ENCODE measurements at places on chromosomes 12 and 14. TPM values are rescaled to one million over a fixed set of nuclear protein-coding genes. Genes with fewer than 3 reads are reported as not detected.
A peak's percentile ranks its signal among the peaks of the same experiment; 100 is the strongest.

DNA sequence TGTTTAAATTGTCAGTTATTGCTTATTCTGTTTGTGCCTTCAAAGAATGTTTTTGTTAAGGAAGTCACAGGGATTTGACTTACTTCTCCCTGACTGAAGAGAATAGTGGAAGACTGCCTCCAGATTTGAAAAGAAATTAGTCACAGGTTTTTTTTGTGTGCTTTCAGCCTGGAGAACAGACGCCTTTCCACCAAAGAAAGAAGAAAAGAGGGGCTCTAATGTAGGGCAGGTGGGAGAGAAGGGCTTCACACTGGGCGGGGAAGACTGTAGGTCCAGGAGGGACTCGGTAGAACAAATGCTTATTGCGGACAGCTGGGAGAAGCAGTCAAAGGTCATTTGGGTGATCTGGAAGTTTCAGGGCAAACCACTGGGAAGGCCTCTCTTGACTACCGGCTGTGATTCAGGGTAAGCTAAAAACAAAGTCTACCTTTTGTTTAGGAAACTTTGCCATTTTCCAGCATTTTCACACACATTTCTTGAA lies 76.8 kb downstream of the SAMD4A start:
- DNase-seq = no peak

DNA sequence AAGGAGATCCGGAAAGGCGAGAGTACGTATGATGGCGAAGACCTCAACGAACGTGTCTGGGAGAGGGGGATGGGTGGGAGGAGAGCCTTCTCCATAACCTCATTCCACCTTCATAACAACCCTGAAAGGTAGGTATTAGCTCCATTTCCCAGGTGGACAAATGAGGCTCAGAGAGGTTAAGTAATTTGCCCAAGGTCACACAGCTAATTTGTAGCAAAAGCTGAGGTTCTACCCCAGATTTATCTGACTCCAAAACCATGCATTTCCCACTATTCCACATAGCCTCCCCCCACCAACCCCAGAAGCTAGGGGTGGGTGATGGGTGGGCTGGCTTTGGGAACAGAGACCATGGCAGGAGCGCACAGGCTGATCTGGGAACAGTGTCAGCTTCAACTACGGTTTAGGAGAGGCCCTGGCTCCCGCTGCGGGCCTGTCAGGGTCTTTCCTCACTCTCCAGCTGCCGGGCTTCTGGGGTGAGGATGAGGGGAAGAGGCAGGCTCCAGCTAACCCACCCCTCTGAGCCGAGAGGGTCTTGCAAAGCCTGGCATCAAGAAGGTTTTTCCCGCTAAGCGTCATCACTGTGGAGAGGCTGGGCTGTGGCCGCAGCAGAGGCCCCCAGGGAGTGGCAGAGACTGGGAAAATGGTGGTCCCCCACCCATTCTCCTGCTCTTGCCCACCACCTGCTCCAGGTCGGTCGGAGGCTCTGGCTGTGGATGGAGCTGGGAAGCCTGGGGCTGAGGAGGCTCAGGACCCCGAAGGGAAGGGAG lies 8.9 kb downstream of the CHGA start:
- DNase-seq = no peak

The RSRC2 gene
- 41.9 TPM for total RNA-seq

- no peak for DNase-seq
These were observed 594 bp upstream of the VCPKMT start for GRCh38 chr14:50116966-50117365.

The NINJ2 gene
- total RNA-seq = 0.32 TPM

GRCh38 chr12:53928054-53928835 lies 10.4 kb upstream of the HOXC13 start:
- no peak for DNase-seq

- no peak for DNase-seq
These were observed 9.9 kb downstream of the CERS5 start for GRCh38 chr12:50157259-50157658.

GRCh38 chr12:44497044-44497443 lies 379.1 kb downstream of the NELL2 start:
- no peak for DNase-seq

The CLEC1A gene
- not detected for total RNA-seq

GRCh38 chr12:49832836-49833421 lies 4.7 kb upstream of the NCKAP5L start:
- DNase-seq = peak; percentile 95

DNA sequence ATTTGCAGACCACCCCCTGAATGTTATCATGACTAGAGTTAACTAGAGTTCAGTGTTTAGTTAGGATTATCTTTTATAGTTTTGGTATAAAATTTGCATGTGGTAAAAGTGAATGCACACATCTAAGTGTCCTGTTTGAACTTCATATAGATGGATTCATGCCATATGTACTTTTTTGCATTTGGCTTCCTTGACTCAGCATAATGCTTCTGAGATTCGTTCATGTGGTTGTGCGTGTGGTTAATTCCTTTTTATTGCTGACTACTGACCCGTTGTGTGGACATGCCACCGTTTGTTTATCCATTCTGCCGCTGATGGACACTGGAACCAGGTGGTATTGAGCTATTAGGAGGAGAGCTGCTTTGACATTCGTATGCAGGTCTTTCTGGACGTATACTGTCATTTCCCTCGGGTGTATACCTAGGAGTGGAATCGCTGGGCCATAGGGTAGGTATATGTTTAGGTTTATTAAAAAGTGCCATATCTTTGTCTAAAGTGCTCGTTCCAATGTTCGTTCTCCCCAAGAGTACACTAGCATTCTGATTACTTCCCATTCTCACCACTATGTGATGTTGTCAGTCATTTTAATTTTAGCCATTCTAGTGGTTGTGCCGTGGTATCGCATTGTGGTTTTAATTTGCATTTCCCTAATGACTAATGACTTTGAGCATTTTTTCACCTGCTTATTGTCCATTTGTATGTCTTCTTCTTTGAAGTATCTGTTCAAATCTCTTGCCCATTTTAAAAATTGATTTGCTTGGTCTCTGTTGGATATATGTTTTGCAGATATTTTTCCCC lies 37.7 kb downstream of the RIN3 start:
- DNase-seq = no peak

The FBXL14 gene
- total RNA-seq = 7.4 TPM

The ABCC9 gene
- total RNA-seq = 7.4 TPM

- peak; percentile 44 for DNase-seq
These were observed 72.8 kb upstream of the SAV1 start for GRCh38 chr14:50740856-50741255.

The RTL1 gene
- total RNA-seq = not detected

The RHOJ gene
- total RNA-seq = 0.43 TPM

The SYCP3 gene
- total RNA-seq = under 0.01 TPM

GRCh38 chr12:15196678-15197505 lies 24.3 kb downstream of the RERG start:
- no peak for DNase-seq

GRCh38 chr12:100447381-100447780 lies 26.3 kb upstream of the NR1H4 start:
- no peak for DNase-seq

DNA sequence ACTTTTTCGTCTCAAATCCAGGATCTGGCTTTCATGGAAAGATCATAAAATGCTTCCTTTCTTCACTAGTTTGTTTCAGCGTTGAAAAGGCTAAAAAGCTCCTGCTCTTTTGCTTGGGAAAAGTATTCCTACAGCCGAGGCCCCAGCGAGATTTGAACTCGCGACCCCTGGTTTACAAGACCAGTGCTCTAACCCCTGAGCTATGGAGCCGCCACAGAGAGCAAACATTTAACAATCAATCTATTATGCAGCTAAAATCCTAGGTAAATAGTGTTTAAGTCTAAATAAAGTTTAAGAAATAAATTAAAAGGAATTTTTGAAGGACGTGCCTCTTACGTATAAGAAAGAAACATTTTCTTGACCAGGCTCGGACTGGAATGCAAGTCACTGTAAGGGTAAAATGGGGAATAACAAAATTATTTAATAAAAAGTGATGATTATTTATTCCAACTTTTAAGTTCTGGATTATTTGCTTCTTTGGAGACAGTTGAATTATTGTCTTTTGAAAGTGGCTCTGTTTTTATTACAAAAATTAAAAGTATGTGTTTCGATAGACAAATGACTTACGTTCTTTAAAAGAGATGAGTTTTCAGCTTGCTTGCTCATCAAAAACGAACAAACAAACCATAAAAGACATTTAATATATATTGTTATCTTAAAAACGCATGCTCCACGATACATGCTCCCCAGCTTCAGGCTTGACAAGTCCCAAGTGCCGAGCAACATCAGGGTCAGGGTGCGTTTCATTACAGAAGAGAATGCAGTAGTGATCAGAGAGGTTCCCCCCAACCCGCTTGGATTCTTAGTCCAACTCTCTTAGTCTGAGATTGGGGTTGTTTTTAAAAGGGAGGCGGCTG lies 10.2 kb downstream of the OR6S1 start:
- DNase-seq = peak; percentile 63

The CPNE6 gene
- total RNA-seq = not detected

DNA sequence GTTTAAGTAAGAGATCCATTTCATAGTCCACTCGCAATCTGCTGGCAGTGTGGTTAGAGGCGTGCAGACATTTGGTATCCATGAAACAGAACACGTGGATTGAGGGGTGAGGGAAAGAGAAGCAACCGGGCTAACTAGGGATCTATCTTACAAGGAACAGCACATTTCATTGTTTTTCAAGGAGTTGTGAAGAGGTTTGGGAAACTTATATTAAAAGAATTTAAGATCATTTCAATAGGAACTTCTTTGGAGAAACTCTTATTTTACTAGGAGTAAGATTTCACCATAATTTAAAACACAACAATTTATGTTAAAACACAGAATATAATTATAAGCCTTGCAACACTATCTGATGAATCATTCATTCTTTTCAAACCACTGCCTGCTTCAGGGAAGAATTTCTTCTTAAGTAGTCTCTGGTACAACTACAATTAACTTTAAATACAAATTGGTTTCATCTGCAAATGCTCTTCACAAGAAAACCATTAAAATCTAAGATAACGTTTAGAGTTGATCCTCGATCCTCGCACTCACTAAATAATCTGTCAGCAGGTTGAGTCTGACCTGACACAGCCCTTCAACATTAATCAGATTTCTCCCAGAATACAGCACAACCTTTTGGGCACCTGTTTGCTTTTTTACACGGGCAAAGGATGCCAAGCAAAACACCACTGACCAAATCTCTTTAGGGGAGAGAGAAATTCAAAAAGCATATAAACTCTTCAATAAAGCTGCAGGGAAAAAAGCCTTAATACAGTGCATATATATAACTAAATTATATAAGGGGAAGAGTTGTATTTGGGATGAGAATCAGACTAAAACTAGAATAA lies 27.3 kb downstream of the PPTC7 start:
- peak; percentile 88 for DNase-seq

GRCh38 chr12:121253638-121254335 lies 42.7 kb downstream of the CAMKK2 start:
- no peak for DNase-seq

The RAD51AP1 gene
- total RNA-seq = 9.3 TPM

GRCh38 chr12:68665016-68665569 lies 21.7 kb upstream of the NUP107 start:
- no peak for DNase-seq
